Activated CD8-positive, alpha-beta T cell treated with anti-CD3 and anti-CD28 coated beads for 36 hours (primary cell): ENCODE measurements at places on chromosomes 6 and 20. TPM values are rescaled to one million over a fixed set of nuclear protein-coding genes. Genes with fewer than 3 reads are reported as not detected.

ZKSCAN8 gene
- 20.3 TPM for total RNA-seq

LIN28B gene
- not detected for total RNA-seq

GLP1R gene
- 0.81 TPM for total RNA-seq

FOXQ1 gene
- not detected for total RNA-seq

UST gene
- total RNA-seq: 1.5 TPM

SLC39A7 gene
- total RNA-seq: 43.3 TPM

RAET1E gene
- not detected for total RNA-seq

GRCh38 chr6:98067375-98067774, 767.0 kb upstream of the POU3F2 start:
- no peak for DNase-seq

DNA sequence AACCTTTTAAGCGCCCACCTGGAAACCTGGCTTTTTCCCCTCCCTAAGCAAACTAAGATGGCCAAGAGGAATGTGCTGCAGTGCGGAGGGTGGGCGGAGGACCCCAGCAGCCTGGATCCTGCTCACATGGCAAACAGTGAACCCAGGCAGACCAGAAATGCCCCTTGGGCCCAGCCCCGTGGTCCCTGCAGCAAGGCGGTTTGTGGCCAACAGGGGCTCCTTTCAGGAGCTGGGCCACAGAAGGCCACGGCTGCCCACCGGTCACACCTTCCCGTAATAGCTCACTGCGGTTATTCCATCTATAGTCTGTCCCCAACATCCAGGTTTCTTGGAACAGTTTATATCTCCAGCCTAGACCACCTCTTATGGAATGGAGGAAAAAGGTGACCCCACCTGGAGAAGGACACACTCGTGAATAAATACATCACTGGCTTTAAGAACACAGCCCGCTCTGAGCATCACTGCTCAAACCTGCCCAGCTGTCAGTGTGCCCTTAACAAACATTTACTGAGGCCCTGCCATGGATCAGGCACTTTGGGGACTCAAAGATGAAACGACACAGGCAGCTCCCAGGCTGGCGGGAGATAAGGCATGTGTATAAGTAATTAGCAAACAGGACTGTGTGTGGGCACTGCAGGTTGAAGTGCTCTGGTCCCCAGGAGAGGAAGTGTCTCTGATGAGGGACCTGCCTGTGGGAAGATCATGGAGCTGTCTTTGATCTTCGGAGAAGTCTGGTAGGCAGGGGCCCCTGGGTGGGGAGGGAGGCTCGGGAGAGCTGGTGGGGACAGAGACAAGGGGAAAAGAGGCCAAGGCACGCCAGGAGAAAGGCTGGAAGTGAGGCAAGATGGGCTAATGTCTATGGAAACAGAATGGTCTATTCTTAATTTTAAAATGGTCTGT, 3.2 kb upstream of the TUBB1 start:
- no peak for DNase-seq
